Gastroesophageal sphincter (tissue), 4 donors: ENCODE measurements at places on chromosomes 13 and 19.
A peak's percentile ranks its signal among the peaks of the same experiment; 100 is the strongest.

DNA sequence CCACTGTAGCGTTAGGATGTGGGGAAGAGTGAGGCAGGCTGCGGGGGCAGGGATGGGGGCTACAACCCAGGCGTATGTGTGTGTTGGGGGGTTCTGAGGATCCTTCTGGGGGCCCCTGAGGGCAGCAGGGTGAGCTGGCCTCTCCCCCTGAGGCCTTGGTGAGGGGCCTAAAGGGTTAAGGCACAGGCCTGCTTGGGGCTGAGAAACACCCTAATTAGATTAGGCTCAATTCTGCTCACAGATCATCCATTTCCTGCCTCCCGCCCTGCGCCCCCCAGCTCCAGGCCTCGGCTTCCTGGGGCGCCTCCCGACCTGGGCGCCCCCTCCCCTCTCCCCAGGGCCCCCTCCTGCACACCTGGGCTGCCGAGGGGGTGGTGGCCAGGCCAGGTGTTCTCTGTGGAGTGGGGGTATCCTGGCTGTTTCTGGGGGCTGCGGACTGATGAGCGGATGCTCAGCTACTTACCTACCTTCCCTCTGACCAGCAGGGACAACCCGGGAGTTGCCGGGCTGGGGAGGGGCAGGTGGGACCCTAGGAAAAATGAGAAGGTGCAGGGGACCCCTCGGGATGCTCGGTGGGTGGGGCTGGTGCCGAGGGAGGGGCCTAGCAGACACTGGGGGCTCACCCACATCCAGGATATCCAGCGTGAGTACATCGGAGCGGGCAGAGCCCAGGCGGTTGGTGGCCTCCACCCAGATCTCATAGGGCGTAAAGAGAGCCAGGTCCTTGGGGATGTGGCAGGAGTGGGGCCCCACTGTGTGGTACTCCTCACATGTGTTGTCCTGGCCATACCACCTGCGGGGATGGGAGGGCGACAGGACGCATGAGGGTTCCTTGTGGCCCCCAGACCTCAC, 8.6 kb downstream of the CRLF1 start:
- no peak for ATAC-seq

DNA sequence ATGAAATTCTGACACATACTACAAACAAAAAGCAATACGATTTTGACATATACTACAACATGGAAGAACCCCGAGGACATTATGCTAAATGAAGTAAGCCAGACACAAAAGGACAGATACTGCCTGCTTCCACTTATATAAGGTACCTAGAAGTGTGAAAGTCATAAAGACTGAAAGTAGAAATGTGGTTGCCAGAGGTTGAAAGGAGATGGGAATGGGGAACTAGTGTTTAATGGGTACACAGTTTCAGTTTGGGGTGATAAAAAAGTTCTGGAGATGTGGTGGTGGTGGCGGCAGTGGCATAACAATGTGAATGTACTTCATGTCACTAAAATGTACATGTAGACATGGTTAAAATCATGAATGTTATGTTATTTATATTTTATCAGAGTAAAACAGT, 12.1 kb upstream of the NDFIP2 start:
- ATAC-seq, result no peak

DNA sequence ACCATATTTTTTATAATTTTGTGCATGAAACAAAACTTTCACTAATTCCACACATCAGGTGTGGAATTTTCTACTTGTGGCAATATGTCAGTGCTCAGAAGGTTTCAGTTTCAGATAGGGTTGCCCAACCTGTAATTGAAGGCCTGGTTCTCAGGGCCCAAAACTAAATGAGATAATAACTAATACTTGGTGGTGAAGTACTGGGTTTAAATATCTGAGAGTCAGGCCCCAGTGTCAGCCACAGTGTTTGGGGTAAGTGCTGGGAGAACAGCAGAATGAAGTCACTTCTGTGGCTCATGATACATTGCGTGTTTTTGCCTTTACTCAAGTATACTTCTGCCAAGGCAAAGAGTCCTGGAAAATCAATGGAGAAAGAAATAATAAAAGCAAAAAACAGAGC, 5.6 kb downstream of the SAFB start:
- no peak for ATAC-seq

- no peak for ATAC-seq
Observed at GRCh38 chr13:28002886-28003698, 14.6 kb upstream of the URAD start.

GRCh38 chr13:33611121-33611805, 206.7 kb upstream of the RFC3 start:
- peak; percentile 75 for ATAC-seq

DNA sequence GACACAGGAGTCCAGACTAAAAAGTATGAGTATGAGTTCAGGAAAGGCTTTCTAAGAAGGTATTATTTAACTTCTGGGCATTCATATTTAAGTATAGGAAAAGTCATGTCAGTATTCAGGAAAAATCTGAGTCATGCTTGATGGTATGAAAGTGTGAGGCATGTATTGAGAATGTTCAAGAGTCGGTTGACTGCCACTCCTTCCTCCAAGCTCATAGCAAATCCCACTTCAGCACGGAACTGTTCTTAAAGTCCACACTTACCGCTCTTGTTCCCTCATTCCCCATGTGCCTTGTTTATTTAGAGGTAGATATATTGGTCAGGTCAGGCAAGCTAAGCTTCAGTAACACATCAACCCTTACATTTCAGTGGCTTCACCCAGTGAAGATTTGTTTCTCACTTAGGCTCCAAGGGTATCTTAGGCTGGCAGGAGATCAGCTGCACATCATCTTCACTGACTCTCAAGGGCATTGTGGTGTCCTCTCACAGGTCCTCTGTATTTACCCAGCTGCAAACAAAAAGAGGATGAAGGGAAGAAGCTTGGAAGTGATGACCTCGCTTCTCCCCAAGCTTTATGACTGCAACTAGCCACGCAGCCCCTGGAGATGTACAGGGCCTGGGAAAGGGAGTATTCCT, 1189.2 kb downstream of the EFNB2 start:
- ATAC-seq, result no peak

DNA sequence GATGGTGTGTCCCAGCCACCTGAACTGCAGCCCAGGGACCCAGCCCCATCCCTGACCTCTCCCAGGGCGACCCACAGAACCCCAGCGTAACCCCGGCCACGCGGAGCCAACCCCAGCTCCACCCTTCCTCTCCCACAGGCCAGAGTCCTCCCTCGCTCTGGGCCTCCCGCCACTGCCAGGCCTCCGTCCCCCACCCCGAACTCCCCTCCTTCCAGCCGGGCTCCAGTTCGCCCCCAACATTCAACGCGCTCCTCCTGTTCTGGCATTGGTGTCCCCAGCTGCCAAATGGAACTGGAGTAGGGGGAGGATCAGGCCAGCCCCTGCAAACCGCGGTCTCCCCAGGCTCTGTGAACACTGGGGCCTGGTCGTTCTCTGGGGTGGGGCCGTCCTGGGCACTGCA, 7.4 kb downstream of the LINGO3 start:
- ATAC-seq, result no peak

- ATAC-seq, result no peak
Observed at GRCh38 chr19:1123381-1123780, 19.6 kb downstream of the GPX4 start.

GRCh38 chr19:34838753-34839431, 65.9 kb upstream of the ZNF599 start:
- ATAC-seq, result no peak

DNA sequence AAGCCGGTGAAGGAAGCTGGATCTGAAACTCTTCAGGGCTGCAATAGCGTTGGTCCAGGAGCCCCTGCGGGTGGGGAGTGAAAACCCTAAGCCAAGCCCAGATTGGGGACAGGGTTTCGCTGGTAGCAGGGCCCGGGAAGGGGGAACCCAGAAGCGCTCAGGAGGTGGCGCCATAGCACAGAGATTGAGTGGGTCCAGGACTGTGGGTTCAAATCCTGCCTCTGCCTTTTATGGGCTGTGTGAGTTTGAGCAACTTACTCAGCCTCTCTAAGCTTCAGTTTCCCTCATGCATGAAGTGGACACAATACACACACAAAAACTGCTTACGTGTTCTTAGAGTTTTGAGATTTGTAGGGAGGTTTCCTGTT, 8.3 kb upstream of the SYCN start:
- no peak for ATAC-seq
